ENCODE measurements at places on chromosomes 13 and 19.

GRCh38 chr19:28126135-28126898, 1086.6 kb downstream of the UQCRFS1 start:
- no peak for DNase-seq

- DNase-seq: no peak
Measured at GRCh38 chr13:85528491-85529217, 270.6 kb downstream of the SLITRK6 start.

- DNase-seq: no peak
Measured at GRCh38 chr13:54643863-54644262, 1615.2 kb downstream of the OLFM4 start.

DNA sequence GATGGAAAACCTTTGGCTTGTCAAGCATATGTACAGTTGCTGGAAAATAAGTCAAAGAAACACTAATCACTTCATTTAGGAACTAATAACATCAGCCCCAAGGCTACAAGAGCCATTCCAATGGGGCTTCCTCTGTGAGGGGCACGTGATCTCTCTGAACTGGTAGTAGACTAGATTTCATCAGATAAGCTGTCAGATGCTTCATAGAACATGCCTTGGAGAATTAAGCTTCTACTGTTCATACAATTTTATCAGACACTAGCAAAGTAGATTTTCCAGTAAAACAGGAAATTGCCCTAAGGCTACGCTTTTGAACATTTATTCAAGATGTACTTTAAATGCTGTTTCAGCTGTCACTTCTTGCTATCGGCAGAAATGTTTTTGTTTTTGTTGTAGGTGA, 107.8 kb downstream of the EDNRB start:
- no peak for DNase-seq

- no peak for DNase-seq
Measured at GRCh38 chr13:44810061-44810840, 179.0 kb downstream of the NUFIP1 start.

DNA sequence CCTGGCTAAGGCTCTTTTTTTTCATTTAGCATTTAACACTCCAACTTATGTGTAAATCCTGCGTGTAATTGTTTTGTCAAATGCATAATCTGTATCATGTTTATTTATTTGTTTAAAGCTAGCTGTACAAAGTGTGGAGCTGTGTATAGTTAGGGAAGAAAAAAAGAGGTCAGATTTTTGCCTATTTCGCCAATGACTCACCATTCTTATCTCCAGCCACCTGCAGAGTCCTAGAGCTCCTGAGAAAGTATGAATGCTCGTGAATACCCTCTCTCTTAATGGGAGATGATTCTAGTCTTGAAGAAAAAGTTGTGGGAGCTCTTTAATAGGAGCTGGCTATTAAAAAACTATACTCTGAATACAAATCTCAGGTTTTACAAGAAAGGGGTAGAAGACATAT, 778.8 kb upstream of the SLITRK5 start:
- DNase-seq: no peak

- no peak for DNase-seq
Measured at GRCh38 chr19:17673937-17674799, 14.0 kb downstream of the UNC13A start.

DNA sequence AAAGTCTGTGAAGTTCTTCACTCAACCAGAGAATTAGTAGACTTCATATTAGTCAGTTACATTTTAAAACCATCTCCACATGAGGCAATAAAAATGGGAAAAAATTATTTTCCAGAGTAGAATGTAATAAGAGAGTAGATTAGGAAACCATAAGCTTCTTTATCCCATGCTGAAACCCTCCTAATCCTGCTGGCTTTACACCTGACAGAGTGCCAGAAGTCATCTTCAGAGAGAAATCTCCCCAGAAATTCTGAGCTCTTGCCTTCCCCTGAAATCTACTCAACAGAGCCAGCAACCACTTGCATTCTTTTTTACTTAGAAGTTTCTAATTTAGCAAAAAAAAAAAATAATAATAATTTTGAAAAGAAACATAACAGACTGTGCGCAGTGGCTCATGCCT, 279.9 kb downstream of the NHLRC3 start:
- DNase-seq: no peak

DNA sequence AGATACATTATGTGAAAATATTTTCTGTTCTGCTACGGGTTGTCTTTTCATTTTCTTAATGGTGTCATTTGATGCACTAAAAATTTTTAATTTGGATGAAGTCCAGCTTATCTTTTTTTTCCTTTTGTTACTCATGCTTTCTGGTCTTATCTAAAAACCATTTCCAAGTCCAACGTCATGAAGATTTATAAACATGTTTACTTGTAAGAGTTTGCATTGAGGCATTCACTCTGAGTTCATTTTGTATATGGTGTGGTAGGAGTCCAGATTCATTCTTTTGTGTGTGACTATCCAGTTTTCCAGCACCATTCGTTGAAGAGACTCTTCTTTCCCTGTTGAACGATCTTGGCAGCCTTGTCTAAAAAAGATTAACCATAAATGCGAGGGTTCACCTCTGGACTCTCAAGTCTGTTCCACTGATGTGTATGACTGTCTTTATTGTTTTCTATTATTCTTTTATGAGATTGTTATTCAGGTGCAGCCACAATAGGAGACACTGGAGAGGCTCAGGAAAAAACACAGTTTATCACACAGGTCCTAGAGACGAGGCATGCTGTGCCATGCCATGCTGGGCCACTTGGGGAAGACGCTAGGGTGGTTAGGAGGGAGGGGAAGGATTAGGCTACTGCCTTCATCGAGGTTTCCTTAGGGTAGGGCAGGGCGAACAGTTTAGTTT, 35.0 kb downstream of the NAA16 start:
- DNase-seq: no peak

DNA sequence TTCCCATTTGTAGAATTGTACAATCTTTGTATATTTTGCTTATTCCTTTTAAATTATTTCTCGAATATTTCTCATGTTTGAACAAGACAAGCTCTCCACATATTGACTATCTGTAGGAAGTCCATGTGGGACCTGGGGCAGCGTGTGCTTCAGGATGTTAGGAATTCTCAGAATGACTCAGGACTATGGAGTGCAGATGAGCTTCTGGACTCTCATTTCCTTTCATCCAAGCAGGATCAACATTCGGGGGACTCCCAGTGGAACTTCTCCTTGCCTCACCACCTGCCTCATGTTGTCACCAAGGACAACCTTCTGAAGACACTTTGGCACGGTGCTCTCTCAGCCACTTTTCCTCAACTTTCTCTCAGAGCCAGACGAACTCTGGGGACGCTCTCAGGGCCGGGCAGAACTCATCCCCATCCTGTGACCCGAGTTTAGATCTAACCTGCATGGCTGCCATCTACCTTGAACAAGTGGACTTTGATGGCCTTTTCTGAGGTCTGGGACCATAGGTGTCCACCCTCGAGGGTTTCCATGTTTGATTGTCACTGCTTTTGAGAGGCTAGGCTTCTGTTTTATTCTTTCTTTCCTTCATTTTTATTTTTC, 441.7 kb downstream of the IRS2 start:
- DNase-seq: no peak

DNA sequence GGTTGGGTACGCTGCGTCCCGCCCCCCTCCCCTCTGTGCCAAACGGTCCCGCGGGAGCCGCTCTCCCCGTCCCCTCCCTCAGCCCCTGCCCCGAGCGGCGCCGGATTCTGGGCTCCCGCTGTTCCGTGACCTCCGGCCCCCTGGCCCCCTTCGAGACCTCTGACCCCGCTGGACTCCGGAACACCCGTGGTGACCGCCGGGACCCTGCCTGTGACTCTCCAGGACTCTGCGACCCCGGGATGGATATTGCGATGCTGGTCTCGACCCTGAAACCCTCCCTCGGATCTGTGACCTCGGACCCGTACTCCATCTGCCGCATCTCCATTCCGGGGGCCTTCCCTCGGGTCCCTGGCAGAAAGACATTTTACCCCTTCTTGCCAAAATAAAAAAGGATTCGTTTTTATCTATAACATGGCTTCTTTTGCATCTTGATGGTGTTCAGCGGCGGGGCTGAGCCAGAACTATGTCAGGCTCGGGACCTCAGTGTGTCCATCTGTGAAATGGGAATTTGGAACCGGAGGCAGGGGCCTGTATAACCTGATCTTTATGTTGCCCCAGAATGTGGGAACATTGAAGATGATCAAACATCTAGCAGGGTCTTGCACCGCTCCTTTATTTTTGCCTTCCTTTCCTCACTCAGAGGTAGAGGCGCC, 654 bp upstream of the MEGF8 start:
- DNase-seq: no peak

GRCh38 chr13:46389457-46390451, 2.7 kb upstream of the RUBCNL start:
- no peak for DNase-seq

GRCh38 chr19:18500376-18500775, 21.5 kb downstream of the ELL start:
- no peak for DNase-seq
